ENCODE measurements at places on chromosomes 7 and 10.
A peak's percentile ranks its signal among the peaks of the same experiment; 100 is the strongest.

- DNase-seq = no peak
Measured at GRCh38 chr10:46020344-46020657, 10.1 kb downstream of the NCOA4 start.

DNA sequence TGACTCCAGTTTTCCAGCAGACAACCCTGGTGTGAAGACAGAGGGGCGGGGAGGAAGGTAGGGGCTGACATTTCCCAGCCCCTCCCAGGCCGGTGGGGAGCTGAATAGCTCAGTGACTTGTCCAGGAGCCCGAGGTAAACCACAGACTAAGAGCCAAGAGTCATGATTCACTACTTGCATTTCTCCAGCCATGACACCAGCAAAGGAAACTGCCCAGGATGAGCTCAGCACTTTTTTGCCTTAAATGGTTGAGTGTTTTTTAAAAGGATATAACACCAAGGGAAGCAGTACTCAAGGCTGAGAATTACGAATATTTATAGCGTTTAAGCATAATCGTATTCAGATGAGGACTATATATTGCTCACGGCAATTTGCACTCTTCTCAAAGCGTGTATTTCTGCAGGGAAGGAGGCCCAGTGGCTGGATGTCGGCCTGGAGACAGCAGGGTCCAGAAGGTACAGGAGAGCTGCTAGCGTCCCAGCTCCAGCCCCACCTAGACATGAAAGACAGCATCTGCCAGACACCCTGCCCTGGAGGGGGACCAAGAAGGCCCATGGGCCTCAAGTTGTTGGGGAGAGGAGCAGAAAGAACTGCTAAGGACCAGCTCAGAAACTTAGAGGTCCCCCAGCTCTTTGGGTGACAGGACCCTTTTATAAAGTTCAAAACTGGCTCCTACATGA is 141.4 kb downstream of the GRID1 start:
- DNase-seq = no peak

GRCh38 chr10:99658622-99659030 is 683 bp upstream of the ENTPD7 start:
- DNase-seq = peak; percentile 13

GRCh38 chr10:35921866-35922350 is 279.8 kb upstream of the FZD8 start:
- DNase-seq = no peak

DNA sequence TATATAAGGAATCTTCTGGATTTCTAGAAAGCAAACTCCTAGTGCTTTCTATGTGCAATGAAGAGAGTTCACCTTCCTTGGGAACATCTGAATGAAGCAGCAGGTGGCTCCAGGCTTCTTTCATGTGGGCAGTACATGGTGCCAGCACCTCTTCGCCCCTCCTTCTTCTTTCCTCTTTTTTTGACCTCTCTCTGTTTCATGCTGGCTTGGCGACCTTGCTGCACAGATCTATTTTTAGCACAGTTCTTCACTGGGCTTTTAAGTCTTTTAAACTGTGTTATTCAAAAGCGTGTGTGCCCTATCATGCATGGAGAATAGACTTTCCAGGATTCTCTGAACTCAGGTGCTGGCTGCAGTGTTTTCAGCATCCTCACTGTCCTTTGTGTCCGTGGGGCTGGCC is 400.3 kb upstream of the PRKCQ start:
- no peak for DNase-seq

DNA sequence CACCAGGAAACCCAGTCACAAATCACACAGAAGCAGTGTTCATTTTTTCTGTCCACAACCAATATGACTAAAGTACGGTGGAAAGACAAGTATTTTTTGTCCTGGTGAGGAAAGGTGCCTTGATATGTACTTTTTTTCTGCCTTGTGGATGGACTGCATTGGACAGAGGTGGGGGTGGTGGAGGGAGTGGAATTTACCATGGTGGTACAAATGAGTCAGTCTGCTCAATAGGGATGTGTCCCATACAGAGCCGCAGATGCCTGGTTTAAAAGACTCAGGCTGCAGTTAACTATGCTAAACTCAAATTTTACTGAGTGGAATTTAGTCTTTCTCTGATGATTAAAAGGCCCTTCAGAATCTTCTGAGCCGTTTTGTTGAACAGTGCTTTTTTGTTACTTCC is 674.5 kb upstream of the GALNT17 start:
- no peak for DNase-seq

DNA sequence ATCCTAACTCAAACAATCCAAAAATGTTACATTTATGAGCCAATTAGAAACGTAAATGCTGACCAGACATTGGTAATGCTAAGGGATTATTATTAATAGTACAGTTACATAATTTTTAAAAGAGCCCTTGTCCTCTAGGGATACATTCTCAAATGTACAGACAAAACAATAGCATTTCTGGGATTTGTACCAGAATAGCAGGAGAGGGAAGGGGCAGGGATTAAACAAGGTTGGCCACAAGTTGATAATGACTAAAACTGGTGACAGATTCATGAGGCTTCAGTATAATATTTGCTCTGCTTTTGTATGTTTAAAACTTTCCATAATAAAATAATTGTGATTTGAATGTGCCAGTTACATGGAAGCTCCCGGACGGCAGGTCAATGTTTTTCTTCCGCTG is 27.0 kb downstream of the HSPA12A start:
- DNase-seq = no peak

DNA sequence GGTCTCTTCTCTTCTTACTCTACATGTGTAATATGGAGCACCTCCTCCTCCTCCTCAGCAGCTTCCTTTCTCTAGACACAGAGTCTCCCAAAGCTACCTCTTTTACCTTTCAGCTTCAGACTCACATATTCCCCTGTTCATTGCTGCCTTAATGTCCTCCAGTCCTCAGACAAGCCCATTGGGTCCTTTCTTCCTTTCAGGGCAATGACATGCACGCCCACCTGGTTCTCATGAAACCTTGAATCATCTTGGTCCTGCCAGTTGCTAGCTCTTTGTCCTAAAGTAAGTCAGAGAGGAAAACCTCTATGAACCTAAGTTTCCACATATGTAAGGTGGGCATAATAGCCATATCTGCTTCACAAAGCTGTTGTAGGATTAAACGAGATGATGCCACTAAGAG is 227.0 kb downstream of the RPS24 start:
- no peak for DNase-seq

DNA sequence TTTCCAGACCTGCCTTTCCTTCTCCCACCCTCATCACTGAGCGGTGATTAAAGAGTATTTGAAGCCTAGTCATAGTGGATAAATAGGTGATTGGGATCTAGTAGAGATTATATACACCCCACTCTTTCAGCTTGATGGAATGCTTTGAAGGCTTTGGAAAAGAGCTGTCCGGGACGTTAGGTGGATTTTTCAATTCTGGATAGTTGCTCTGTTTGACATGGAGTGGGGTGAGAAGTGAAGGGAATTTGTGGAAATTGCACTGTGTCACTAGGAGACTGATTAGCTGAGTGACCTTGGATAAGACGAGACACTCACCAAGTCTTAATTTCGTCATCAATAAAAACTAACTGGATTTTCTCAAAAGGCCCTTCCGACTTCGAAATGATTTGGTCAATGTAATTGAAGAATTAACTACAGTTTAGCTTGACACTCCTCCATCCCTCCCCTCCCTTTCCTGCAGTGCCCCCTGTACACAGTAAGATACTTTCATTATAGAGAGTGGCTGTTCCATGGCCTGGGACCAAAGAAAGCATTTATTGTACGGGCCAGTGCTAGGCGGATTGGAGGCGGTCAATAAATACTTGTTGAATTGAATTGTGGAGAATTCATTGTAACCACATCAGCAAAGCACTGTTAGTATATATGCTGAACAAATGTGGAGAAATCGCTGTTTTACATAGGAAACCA is 962 bp downstream of the ZKSCAN1 start:
- DNase-seq = no peak

GRCh38 chr7:28718055-28718481 is 240.1 kb downstream of the TRIL start:
- DNase-seq = no peak

- DNase-seq = no peak
Measured at GRCh38 chr7:117385363-117386109, 41.8 kb downstream of the ASZ1 start.

DNA sequence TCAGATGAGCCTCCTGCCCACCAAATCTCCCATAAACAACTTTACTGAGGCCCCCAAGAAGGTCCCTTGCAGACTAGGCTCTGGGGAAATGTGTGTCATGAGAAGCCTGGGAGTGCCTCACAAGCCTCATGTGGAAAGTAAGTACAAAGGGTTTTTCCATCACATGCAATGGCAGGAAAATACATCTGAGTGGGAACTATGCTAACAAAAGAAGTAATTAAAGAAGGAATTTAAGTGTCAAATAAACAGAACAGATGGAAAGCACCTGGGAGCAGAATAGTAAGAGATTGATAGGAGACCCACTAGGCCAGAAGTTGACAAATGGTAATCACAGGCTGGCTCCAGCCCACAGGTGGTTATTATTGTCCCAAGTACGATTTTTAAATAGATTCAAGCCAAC is 20.5 kb downstream of the GSAP start:
- no peak for DNase-seq

DNA sequence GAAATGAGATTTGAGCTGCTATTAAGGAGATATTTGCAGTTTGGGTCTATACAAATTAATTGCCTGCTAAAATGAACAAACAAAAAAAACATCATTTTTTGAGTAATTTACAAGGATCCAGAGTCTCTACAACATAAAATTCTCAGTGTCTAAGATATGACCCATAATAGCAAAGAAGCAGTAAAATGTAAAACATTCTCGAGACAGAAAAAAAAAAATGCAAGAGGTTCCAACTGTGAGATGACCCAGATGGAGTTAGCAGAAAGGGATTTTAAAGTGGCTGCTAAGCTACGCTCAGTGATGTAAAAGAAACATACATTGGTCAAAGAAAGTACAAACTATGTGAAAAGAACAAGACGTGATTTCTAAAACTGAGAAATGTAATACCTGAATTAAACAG is 471.0 kb downstream of the SH2D4B start:
- DNase-seq = no peak

DNA sequence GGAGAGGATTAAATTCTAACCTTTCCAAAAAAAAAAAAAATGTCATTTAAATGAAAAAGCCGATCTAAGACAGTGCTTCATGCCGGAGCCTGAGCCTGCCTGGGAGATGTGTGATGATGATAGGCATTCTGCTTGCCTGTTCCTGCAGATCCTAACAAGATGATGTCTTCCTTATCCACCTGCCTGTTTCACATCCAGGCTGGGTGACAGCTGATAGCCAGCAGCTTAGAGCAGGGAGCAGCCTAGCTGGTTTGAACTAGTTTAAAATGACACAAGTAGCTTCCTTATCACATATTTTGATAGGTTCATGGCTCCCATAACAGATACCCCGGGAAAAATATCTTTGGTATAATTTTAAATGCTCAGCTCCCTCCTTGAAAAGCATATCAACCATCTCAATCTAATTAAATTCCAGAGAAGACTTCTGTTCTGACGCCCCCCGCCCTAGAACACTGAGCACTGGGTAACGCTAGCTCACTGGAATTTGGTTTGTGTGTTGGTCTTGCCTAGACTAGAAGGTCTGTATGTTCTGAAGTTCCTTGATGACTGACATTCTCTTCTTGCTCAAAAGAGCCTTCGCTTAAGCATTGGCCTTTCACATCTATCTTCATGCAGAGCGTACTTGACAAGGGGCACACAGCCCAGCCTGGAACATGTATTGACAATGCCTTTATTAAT is 96.9 kb upstream of the FGFR2 start:
- DNase-seq = no peak

DNA sequence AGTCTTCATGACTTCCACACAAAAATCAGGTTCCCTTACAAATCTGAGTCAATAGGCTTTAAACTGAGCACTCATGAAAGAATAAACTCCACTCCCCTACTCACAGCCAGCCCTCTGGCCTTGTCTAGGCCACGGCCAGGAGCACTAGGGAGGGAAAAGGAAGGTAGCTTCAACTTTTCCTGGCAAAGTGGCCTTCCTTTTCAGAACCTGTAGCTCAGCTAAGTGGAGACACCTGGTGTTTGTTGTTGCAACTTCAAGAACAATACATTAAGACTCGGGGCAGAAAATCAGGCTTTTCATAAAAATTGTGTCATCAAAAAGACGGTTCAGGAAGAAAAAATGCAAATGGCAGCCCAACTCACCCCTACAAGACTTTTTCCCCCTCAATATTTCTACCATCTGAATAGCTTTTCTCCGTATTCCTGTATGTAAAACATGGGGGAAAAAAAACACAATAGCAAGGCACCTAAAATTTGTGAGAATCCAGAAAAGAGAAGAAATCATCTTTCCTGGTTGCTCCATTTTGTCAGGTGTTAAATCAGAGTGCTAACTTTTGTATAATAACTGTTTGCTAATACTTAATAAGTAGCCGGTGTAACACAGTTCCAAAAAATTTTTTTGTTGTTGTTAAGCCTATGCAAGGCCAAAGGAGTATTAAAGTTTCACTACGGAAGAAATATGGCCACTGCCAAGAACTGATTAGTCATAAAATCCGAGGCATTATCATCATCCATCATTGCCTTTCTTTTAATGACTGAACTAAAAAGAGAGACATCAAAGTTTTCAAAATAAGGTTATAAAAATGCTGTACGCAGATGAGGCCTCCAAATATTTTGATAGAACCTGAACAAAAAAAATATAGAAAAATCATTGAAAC is 66.2 kb upstream of the ARID5B start:
- DNase-seq = peak; percentile 26

DNA sequence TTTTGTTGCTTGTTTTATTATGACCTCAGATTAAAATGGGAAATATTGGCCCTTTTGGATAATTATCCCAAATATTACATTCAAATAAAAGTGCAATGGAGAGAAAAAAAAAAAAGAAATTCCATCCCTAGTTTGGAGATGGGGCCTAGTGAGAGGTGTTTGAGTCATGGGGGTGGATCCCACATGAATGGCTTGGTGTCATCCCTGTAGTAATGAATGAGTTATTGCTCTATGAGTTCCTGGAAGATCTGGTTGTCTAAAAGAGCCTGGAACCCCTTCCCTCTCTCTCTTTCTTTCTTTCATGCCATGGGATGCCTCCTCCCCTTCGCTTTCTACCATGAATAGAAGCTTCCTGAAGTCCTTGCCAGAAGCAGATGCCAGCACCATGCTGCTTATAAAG is 44.3 kb downstream of the MSRB2 start:
- no peak for DNase-seq
